ENCODE measurements at places on chromosomes 12 and 14. TPM values are rescaled to one million over a fixed set of nuclear protein-coding genes. Genes with fewer than 3 reads are reported as not detected.

GRCh38 chr12:19837543-19837942, 398.3 kb downstream of the AEBP2 start:
- DNase-seq: no peak

GRCh38 chr12:117580718-117581062, 219.3 kb upstream of the NOS1 start:
- DNase-seq: no peak

DNA sequence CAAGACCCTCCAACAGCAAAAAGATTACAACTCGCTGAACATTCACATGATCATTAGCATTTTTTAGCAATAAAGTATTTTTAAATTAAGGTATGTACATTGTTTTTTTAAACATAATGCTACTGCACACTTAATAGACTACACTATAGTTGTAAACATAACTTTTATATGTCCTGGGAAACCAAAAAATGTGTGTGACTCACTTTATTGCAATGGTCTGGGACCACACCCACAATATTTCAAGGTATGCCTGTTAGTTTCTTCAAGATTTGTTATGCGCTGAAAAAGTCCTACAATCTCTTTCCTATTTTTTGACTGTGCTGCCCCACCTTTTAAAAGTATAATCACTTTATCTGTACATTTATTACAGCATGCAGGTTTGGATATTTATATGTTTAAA, 30.4 kb upstream of the PCNX4 start:
- no peak for DNase-seq

TAS2R10 gene
- polyA plus RNA-seq: not detected

CPNE6 gene
- not detected for polyA plus RNA-seq

DNA sequence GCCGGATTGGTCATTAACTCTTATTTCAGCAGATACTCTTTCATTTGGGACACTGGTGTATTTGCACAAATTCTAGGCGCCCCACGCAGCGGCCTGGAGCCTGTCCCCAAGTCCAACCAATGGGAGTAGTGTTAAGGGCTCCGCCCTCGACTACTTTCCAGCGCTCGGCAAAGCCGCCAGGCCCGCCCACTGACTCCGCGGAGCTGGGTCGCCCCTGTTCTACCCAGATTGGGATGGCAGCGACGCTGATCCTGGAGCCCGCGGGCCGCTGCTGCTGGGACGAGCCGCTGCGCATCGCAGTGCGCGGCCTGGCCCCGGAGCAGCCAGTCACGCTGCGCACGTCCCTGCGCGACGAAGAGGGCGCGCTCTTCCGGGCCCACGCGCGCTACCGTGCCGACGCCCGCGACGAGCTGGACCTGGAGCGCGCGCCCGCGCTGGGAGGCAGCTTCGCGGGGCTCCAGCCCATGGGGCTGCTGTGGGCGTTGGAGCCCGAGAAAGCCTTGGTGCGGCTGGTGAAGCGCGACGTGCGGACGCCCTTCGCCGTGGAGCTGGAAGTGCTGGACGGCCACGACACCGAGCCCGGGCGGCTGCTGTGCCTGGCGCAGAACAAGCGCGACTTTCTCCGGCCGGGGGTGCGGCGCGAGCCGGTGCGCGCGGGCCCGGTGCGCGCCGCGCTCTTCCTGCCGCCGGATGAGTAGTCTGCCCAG, at the start of gene ACOT6:
Gene ACOT6, plus strand, starts transcription at position 179 of the 707 bp plus-strand sequence. Its CDS starts 55 bp downstream, at position 234.
- DNase-seq: peak; percentile 68

OR6C2 gene
- polyA plus RNA-seq: not detected

TPPP2 gene
- polyA plus RNA-seq: not detected

- no peak for DNase-seq
Observed at GRCh38 chr14:103317976-103318580, 16.0 kb upstream of the EIF5 start.

DNA sequence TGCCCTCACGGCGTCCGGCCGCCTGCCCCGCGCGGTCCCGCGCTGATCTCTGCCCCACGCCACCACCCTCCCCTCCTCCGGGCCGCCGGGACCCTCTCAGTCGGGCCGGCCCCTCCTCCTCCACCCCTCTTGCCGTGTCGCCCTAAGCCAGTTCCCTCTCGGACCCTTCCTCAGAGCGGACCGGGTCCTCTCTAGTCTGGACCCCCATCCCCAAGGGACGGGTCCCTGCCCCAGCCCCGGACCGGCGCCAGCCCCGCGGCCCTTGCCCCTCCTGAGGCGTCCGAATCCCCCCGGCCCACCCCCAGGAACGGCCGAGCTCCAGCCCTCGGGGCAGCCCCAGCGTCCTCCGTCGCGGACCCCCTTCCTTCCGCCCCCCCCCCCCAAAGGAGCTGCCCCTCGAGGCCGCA, 485 bp downstream of the PPP4R4 start:
- DNase-seq: no peak

DNA sequence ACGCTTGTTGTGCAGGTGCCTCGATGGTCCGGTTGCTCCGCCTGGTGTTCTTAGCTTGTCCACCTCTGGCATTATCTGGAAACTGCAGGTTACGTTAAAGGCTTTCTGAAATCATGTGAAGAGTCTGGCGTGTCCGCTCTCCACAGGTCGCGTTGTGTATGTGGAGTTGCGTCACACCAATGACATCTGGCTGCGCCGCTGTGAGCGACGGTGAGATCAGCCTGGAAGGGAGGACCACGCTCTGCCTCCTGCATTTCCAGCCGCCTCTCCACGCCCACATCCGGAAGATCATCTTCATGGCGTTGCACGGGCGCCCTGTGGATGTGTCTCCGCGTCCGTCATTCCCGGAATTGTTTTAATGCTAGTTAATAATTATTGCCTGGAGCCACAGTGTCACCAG, 50.6 kb upstream of the GALNT9 start:
- no peak for DNase-seq

GRCh38 chr14:104284107-104284592, 145.8 kb downstream of the KIF26A start:
- DNase-seq: no peak

- DNase-seq: no peak
Observed at GRCh38 chr14:90698379-90698869, 117.8 kb downstream of the TTC7B start.

DNA sequence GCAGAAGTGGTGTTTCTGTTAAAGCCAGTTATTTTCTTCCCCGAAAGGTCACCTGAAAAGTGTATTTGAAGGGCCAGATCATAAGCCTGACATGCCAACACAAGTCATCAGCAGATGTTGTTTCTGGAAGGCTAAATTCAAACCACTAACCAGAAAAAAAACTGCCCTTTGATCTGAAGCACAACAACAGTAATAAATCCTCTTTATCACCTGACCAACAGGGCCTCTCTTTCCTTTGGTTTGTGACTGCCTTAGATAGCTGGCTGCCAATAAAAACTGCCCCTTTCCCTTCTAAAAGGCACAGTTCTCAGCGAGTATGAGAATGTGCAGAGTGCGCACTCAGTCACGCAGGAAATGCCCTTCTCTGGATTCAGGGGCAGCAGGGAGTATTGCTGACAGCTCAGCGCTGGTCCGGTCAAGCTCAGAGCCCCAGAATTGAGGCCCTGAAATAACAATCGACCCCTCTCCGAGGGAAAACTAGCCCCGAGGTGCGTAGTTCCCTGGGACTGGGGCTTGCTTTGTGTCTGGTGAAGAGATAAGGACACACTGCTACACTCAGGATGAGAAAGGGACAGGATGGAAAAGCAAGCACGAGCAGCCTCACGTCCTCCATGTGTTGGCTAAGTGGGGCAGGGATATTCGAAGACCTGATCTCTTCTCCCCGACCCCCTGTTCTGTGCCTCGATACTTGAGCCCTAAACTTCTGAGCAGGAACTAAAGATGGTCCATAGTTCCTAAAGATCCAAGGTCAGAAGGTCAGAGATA, 184.2 kb upstream of the GZMB start:
- no peak for DNase-seq

SRRM4 gene
- polyA plus RNA-seq: not detected

GRCh38 chr12:83893101-83893500, 1019.5 kb downstream of the SLC6A15 start:
- DNase-seq: no peak

DNA sequence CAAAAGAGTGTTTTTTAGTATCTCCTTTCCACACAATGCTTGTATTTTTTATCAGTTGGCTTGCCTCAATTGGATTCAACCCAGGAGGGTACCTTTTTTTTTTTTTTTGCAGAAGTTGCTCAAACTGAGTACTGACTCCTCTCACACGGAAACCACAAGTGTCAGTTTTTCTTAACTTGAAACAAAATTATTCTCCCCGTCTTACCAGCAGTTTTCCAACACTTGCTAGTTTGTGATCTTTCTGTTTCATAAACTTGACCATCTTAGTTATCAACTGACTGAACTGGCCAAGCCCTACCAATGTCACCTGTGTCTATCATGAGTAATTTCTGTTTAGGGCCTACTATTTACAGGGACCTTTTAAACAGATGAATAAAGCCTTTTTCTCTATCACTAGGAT, 34.1 kb upstream of the ITPR2 start:
- DNase-seq: peak; percentile 14

- no peak for DNase-seq
Observed at GRCh38 chr12:127081058-127081457, 1185.9 kb upstream of the TMEM132C start.

GRCh38 chr12:114167431-114167830, 201.3 kb upstream of the RBM19 start:
- no peak for DNase-seq

- no peak for DNase-seq
Observed at GRCh38 chr12:58774731-58775130, 145.6 kb downstream of the LRIG3 start.

GRCh38 chr12:737122-737739, 15.1 kb upstream of the WNK1 start:
- no peak for DNase-seq

DNA sequence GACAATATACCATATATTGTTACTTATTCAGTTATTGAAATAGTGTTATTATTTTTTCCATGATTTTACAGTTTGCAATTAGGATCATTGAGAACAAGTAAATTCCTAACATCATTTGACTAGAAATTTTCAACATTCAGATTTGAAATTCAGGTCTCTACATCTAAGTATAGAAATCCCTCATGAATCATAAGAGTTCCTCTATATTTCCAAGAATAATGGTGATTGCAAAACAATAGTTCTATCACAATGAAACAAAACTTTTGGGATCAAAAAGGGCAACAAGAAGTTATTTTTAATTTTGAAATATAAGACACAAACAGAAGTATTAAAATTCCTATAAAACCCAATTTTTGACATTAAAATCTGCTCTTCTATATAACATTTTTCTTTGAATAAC, 10.8 kb downstream of the CLEC1A start:
- no peak for DNase-seq

DNA sequence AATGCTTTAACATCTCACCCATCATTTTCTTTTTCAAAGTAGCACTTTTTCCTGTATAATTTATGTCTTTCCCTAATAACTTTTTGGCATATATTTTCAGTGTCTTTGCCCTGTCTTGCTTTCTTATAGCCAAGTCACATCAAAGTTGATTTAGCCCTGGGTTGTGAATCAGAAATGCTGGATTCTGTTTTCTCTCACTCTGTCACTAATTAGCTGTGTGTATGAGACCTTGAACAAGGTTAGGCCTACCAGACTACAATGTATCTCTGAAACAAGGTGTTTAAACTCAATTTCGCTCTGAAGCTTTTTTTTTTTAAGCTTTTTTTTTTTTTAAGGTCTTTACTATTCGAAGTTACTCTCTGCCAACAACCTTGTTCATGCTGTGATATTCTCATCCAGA, 25.7 kb downstream of the CNOT2 start:
- DNase-seq: no peak

CLEC4D gene
- not detected for polyA plus RNA-seq

- no peak for DNase-seq
Observed at GRCh38 chr12:5907807-5908206, 37.3 kb downstream of the ANO2 start.

Data from naive thymus-derived CD4-positive, alpha-beta T cell (primary cell).